ENCODE measurements at places on chromosomes 7 and 10.

GRCh38 chr7:141302617-141303016 lies 228.8 kb downstream of the TMEM178B start:
- DNase-seq = no peak

- no peak for DNase-seq
These were observed 139.1 kb upstream of the CTBP2 start for GRCh38 chr10:125299461-125299860.

GRCh38 chr10:98308669-98309365 lies 40.8 kb upstream of the LOXL4 start:
- no peak for DNase-seq

DNA sequence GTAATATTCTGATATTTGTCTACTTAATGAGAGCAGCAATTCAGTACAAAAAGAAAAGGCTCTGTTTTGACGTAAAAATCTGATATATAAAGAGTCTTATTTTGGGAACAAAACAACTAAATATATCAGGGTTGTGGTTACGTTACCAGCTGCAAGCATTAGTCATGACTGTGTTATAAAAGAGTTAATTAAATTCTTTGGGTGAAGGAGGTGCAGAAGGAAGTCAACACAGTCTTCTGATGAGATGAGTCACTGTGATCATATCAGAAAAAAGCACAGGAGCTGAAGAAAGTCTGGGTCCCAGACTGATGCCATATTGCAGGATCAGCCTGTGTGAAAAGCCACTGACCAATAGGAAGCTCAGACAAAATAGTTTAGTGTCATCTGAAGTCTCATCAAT lies 234.3 kb upstream of the TEX47 start:
- DNase-seq = no peak

GRCh38 chr10:7773845-7774801 lies 13.7 kb downstream of the KIN start:
- DNase-seq = no peak

- DNase-seq = no peak
These were observed 160.6 kb downstream of the FGFR2 start for GRCh38 chr10:121437596-121437995.

Measured in stimulated activated CD4-positive, alpha-beta T cell treated with anti-CD3 and anti-CD28 coated beads, Interleukin-1b, Interleukin-23, amount 100 ng/mL, for 1 hour (primary cell).